ENCODE measurements at places on chromosomes 1 and 21.

- no peak for DNase-seq
Observed at GRCh38 chr1:226149806-226150205, 36.7 kb downstream of the ACBD3 start.

DNA sequence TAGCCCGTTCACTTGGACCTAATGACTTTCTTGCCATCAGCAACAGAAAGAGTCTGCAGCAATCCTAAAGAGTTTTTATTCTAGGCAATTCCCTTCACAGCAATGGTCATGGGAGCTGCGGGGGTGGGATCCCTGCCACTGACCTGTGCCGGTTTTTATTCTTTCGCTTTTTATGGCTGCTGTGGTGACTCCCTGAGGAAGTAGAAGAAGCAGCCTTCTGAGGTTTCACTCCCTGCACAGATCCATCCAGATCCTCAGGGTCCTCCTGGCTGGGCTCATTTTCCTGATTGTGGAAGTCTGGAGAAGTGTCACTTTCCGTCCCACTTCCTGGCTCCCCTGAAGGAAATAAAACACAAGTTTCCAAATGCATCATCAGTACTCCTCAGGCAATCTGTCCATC is 12.9 kb downstream of the MEAF6 start:
- DNase-seq: no peak

GRCh38 chr21:15928686-15929425 is 199.1 kb downstream of the USP25 start:
- no peak for DNase-seq

GRCh38 chr21:25573409-25574206 is 33.7 kb downstream of the MRPL39 start:
- DNase-seq: no peak

- no peak for DNase-seq
Observed at GRCh38 chr1:5477716-5478115, 514.5 kb downstream of the NPHP4 start.

All from CD14-positive monocyte (primary cell).